SJCRH30 (cell line): ENCODE measurements at places on chromosomes 3 and 15. TPM values are rescaled to one million over a fixed set of nuclear protein-coding genes. Genes with fewer than 3 reads are reported as not detected.

GRCh38 chr15:65212097-65212496, 824 bp upstream of the CILP start:
- no peak overlapping the region for H3K4me3 ChIP-seq
- peak; percentile 28 for DNase-seq

DNA sequence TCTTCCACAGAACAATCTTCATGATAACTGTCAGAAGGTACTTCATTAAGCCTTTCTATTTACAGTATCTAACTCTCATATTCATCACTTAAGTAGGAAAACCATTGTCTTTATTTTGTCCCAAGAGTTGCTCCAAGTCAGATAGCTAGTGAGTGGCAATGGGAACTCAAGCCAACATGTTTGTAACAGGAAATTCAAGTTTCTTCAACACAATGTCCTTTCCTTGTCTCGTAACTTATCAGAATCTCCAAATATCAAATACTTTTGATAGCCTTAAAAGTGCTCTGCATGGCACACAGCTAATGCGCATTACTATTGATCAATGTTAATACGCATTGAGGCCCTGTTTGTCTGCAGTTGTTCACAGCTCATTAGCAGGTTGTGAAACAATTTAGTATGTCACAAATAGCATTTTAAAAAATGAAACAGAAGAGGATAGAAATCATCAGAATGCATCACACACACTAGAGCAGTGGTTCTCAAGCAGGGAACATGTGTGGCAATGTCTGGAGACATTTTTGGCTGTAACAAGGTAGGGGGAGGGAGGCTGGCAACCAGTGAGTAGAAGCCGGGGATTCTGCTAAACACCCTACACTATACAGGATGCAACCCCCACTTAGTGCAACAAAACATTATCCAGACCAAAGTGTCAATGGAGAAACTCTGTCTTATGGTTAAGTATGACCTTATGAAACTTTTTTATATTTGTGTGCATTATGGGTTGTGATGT, 27.5 kb downstream of the BTLA start:
- peaks cover 30% of the 10 kb centered on the region for H3K4me1 ChIP-seq
- DNase-seq = no peak
- H3K27ac ChIP-seq = no peak overlapping the region

Gene DLL4
- 0.43 and 0.48 TPM in 2 replicates for total RNA-seq

- no peaks in the 10 kb centered on the region for H3K4me1 ChIP-seq
- DNase-seq = no peak
- no peaks in the 10 kb centered on the region for H3K36me3 ChIP-seq
- H3K4me3 ChIP-seq = no peak overlapping the region
- no peaks in the 10 kb centered on the region for H3K27me3 ChIP-seq
Observed at GRCh38 chr3:34183114-34183513, 384.7 kb downstream of the PDCD6IP start.

- H3K27me3 ChIP-seq = no peaks in the 10 kb centered on the region
- H3K27ac ChIP-seq = no peak overlapping the region
- H3K4me1 ChIP-seq = no peaks in the 10 kb centered on the region
- no peaks in the 10 kb centered on the region for H3K36me3 ChIP-seq
- no peak overlapping the region for H3K4me3 ChIP-seq
Observed at GRCh38 chr3:112894258-112894657, 47.6 kb upstream of the CD200R1L start.

DNA sequence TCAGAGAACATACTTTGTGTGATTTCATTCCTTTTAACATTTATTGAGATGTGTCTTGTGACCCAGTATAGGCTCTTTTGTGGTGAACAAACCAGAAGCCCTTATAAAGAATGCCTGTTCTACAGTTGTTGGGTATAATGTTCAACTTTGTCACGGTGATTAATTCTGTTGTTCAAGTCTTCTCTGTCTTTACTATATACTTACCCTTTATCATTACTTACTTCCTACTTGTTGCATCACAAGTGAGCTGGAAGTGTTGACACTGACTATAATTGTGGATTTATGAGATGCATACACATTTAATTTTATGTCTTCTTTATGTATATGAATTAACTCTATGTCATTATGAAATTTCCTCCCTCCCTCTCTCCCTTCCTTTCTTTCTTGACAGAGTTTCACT, 59.7 kb upstream of the TBL1XR1 start:
- H3K27ac ChIP-seq = peak overlapping the region; percentile 86
- no peaks in the 10 kb centered on the region for H3K36me3 ChIP-seq
- no peaks in the 10 kb centered on the region for H3K27me3 ChIP-seq
- H3K4me3 ChIP-seq = no peak overlapping the region
- peak; percentile 88 for DNase-seq

DNA sequence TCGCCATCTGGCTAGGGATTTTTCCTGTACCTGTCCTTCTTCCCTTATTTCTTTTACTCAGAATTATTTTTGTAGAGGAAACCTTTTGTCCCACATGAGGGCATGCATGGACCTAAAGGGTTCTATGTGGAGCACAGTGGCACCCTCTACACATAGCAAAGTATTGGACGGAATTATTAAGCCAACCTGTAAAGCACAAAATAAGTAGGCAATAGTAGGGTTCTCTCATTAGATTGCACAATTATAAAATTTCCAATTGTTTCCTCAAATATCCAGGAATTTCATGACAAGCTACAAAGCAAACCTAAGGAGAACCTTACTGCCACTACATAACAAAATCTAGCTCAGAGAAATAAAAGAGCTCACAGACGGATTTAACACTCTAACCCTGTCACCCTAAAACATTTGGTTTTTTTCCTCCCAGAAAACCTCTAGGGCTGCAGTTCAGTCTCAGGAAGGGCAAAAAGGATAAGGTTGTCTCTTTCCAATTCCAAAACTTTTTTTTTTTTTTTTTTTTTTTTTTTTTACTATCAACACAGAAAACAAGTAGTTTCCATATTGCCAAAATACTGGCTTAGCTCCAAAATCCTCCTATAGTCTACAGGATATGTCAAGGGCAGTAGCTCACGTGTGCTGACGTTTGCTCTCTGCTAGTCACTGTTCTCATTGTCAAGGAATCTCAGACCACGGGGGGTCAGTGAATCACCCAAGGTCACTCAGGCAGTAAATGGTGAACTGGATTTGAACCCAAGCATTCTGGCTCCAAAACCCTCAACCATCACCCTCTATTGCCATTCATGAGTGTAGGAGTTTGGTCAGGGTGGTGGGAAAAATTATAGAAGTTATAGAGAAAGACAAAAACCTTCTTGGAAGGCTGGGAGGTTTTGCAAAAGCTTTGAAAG, 52.3 kb downstream of the NCEH1 start:
- no peaks in the 10 kb centered on the region for H3K27me3 ChIP-seq
- DNase-seq = peak; percentile 23
- H3K4me1 ChIP-seq = no peaks in the 10 kb centered on the region
- no peak overlapping the region for H3K4me3 ChIP-seq

Gene UNC45A
- total RNA-seq = 40.7 and 42.4 TPM in 2 replicates

Gene ZPLD1
- total RNA-seq = 0.14 and 0.15 TPM in 2 replicates

Gene SCN5A
- 13.1 and 15.2 TPM in 2 replicates for total RNA-seq

- H3K27ac ChIP-seq = no peak overlapping the region
- no peak for DNase-seq
- H3K4me1 ChIP-seq = no peaks in the 10 kb centered on the region
- no peak overlapping the region for H3K4me3 ChIP-seq
- H3K36me3 ChIP-seq = no peaks in the 10 kb centered on the region
Observed at GRCh38 chr3:126373146-126373613, 16.0 kb upstream of the KLF15 start.

GRCh38 chr3:148089171-148089570, 608.5 kb upstream of the AGTR1 start:
- no peak overlapping the region for H3K27ac ChIP-seq
- H3K27me3 ChIP-seq = no peaks in the 10 kb centered on the region
- no peak overlapping the region for H3K4me3 ChIP-seq
- H3K4me1 ChIP-seq = peaks cover under 1% of the 10 kb centered on the region

GRCh38 chr15:48946074-48946839, 17.5 kb downstream of the SHC4 start:
- H3K27ac ChIP-seq = no peak overlapping the region
- no peaks in the 10 kb centered on the region for H3K4me1 ChIP-seq
- DNase-seq = no peak
- H3K36me3 ChIP-seq = no peaks in the 10 kb centered on the region
- H3K27me3 ChIP-seq = no peaks in the 10 kb centered on the region
- H3K4me3 ChIP-seq = no peak overlapping the region

Gene P3H2
- 31.5 and 36.5 TPM in 2 replicates for total RNA-seq

- DNase-seq = no peak
- H3K27me3 ChIP-seq = no peaks in the 10 kb centered on the region
- H3K27ac ChIP-seq = 0 out of 2 replicates have a peak overlapping the region, but pooled peaks have one; percentile 5
- no peaks in the 10 kb centered on the region; the same call in 1 of the 2 replicates for H3K36me3 ChIP-seq
Observed at GRCh38 chr3:4824926-4825325, 154.3 kb upstream of the BHLHE40 start.

DNA sequence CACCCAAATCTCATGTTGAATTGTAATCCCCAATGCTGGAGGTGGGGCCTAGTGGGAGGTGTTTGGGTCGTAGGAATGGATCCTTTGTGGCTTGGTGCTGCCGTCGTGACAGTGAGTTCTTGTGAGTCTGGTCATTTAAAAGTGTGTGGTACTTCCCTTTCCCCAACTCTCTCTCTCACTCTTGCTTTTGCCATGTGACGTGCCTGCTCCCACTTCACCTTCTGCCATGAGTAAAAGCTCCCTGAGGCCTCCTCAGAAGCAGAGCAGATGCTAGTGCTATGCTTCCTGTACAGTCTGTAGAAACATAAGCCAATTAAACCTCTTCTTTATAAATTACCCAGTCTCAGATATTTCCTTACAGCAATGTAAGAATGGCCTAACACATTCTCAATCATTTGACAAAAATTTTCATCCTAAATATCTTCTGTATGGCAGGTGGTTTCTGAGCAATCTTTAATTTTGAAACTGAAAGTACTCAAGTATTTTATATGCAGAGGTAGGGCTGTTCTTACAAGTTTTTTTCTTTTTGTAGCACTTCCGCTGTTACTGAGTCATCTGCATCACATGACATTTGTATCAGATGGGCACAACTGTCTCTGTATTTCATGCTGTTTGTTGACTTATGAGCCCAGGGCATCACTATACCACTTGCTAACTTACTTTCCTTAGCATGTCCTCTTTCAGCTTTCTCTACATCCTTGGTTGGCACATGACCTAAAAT, 8.8 kb downstream of the RPL39L start:
- no peaks in the 10 kb centered on the region for H3K27me3 ChIP-seq
- H3K27ac ChIP-seq = no peak overlapping the region
- no peak overlapping the region for H3K4me3 ChIP-seq
- H3K36me3 ChIP-seq = no peaks in the 10 kb centered on the region
- no peak for DNase-seq

DNA sequence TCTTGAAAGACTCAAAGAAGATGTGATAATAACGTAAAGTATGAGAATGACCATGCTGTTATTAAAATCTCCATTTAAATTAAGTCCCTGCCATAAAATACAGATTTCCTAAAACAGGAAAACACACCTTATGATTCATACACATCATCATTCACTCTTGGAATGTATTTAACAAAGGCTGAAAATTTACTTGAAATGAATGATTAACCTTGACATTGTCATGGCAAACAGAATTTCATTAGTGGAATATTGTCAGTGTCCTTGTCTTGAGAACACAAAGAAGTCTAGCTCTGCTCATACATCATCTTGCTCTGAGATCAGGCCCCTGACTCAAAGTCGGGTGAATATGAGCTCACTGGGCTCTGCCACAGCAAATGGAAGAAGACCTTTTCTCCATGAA, 313.9 kb downstream of the FGF12 start:
- H3K4me3 ChIP-seq = no peak overlapping the region
- H3K4me1 ChIP-seq = no peaks in the 10 kb centered on the region
- no peak overlapping the region for H3K27ac ChIP-seq

GRCh38 chr3:129441782-129442181, 1.8 kb downstream of the IFT122 start:
- H3K4me1 ChIP-seq = peaks cover 9% of the 10 kb centered on the region
- H3K27me3 ChIP-seq = no peaks in the 10 kb centered on the region
- H3K36me3 ChIP-seq = peaks cover 9% of the 10 kb centered on the region; the same call in 1 of the 2 replicates
- H3K4me3 ChIP-seq = no peak overlapping the region

Gene MYO5C
- 2.9 and 3.5 TPM in 2 replicates for total RNA-seq

GRCh38 chr15:65211482-65211982, 259 bp upstream of the CILP start:
- H3K4me1 ChIP-seq = peaks cover 10% of the 10 kb centered on the region; the same call in 1 of the 2 replicates
- no peaks in the 10 kb centered on the region for H3K36me3 ChIP-seq
- peak; percentile 78 for DNase-seq
- no peak overlapping the region for H3K27ac ChIP-seq
- no peak overlapping the region for H3K4me3 ChIP-seq

Gene SUSD5
- 14.8 and 15.6 TPM in 2 replicates for total RNA-seq

- no peaks in the 10 kb centered on the region for H3K27me3 ChIP-seq
- H3K27ac ChIP-seq = no peak overlapping the region
Observed at GRCh38 chr3:69504232-69504631, 118.3 kb upstream of the FRMD4B start.

DNA sequence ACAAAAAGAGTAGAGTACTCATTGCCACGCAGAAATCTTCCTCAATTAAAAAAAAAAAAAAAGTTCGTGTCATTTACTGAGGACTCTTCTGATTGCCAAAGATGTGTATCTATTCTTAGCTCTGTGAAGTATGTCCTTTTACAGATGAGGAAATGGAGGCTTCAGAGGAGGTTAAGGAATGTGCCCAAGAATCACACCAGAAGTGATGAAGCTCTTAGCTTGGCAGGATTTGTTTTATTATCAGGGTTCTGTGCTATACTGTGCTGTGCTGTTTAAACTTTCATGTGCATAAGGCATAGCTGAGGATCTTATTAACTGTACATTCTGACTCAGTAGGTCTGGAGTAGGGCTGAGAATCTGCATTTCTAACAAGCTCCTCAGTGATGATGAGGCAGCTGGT, 665.2 kb upstream of the ADAMTS9 start:
- no peak overlapping the region for H3K27ac ChIP-seq
- no peak overlapping the region for H3K4me3 ChIP-seq
- DNase-seq = no peak
- no peaks in the 10 kb centered on the region for H3K4me1 ChIP-seq

GRCh38 chr3:47394881-47395280, 14.1 kb downstream of the PTPN23 start:
- DNase-seq = peak; percentile 87
- H3K4me1 ChIP-seq = peaks cover 43% of the 10 kb centered on the region
- peak overlapping the region; percentile 93 for H3K27ac ChIP-seq
- H3K4me3 ChIP-seq = no peak overlapping the region

DNA sequence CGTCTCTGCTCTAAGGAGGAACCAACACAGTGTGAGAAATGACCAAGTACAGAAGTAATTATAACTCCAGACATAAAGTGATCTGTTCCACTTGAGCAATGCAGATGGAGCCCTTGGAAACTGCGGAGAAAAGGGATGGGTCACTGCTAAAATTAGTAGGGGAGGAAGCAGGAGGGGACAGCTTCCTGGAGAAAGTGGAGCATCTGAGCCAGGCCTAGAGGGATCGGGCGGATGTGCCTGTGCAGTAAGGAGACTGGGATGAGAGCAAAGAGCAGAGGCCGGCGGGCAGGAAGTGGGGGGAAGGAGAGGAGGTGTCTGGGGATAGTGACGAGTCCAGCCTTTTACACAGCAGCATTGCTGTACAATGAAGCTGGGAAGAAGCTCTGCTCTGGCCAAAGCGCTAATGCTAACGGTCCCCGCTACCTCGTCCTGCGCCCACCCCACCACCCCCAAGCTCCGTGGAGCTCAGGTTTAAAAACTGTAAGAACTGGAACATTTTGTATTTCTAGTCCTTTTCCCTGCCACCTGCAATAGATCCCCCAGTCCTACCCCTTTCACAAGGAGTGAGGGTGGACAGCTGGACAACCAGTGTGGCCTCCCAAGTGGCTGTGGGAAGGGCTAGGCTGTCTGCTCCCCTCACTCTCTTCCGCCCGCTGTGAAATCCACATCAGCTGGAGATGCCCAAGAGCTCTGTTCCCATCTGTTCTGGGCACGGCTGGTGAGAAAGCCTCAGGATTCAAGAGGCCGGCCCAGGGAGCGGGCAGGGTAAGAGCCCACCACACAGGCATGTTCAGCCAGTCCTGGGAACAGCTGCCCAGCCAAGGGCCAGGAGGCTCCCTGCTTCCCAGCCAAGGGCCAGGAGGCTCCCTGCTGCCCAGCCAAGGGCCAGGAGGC, 53.0 kb upstream of the HES1 start:
- DNase-seq = peak; percentile 86
- H3K27ac ChIP-seq = peak overlapping the region; percentile 64
- peak overlapping the region; percentile 7; the same call in 1 of the 2 replicates for H3K4me3 ChIP-seq
- H3K4me1 ChIP-seq = peaks cover 17% of the 10 kb centered on the region
